ENCODE measurements at places on chromosomes 13 and 19.

DNA sequence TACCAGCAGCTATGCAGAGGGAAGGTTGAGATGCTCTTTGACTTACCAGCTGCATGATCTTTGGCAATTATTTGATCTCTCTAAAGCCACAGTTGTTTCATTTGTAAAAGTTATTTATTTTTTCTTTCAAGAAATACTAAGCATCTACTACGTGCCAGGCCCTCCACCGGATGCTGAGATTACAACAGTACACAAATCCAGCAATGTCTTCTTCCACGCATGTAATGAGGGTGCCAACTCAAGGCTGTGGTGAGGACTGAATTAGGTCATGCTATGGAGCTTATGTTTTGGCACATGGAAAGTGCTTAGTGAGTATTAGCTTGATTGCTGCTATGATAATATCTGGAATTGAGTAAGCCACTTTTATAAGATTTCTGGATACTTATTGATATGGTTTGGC lies 358.2 kb downstream of the IRS2 start:
- DNase-seq, result no peak

- DNase-seq, result peak; percentile 11
Measured at GRCh38 chr19:18972301-18972811, 31.3 kb upstream of the HOMER3 start.

- DNase-seq, result no peak
Measured at GRCh38 chr13:44649104-44649428, 72.9 kb upstream of the TSC22D1 start.

DNA sequence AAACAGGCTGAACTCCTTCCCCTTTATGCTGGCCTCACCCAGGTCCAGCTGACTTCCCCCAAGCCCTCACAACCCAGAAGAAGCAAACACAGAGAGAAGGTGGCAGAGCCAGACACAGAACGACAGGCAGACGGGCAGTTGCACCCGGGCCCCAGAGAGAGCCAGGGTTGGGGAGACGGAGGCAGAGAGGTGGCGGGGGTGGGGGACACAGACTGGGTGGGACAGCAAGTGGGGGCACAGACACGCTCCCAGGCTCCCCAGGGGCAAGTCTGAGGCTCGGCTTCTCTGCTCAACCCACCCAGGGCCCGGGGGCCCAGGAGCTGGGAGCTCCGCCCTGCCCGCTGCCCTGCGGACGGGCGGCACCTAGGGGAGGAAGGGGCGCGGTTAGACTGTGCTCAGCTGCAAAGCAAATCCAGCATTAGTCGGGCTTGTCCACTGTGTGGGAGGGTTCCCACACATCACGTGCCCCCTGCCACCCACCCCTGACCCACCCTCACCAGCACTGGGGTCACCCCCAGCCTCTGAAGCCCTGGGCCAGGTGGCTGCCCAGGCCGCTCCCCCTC lies 31.3 kb upstream of the ASF1B start:
- DNase-seq, result peak; percentile 44

- no peak for DNase-seq
Measured at GRCh38 chr19:14127929-14128509, 8.4 kb downstream of the ASF1B start.

DNA sequence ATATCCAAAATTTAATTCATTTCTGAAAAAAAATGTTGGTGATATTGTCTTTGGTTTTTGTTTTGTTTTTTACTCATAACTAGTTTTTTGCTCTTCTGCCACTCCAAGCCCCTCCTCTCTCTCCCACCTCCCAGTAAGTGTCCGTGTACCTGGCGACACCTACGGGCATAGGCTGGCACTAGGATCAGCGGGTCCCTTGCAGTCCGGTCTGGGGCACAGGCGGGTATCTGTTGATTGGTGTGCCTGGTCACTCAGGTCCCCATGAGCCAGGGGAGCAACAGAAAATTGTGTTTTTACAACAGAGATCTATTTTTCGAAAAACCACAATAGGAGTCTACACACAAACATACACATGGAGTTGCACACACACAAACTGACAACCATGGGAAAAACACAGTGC lies 104.8 kb downstream of the ZIC5 start:
- no peak for DNase-seq

GRCh38 chr19:10766671-10767201 lies 48.9 kb downstream of the DNM2 start:
- no peak for DNase-seq

DNA sequence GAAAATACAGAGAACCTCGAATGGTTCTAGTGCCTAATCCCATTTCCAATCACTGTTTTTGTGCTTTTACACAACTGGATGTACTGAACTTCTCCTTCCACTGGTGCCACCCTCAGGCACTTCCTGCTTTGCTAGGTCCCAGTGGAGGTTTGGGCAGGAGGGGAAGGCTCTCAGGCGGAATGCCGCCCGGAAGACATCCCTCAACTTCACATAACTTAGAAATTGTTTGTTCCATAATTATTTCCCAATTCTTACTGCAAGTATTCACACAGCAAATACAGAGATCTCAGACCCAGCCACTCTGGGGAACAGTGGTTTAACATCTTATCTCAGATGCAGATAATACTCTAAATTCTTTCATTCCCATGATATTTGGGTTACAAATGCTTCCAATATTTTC lies 195.7 kb upstream of the IPO5 start:
- no peak for DNase-seq

DNA sequence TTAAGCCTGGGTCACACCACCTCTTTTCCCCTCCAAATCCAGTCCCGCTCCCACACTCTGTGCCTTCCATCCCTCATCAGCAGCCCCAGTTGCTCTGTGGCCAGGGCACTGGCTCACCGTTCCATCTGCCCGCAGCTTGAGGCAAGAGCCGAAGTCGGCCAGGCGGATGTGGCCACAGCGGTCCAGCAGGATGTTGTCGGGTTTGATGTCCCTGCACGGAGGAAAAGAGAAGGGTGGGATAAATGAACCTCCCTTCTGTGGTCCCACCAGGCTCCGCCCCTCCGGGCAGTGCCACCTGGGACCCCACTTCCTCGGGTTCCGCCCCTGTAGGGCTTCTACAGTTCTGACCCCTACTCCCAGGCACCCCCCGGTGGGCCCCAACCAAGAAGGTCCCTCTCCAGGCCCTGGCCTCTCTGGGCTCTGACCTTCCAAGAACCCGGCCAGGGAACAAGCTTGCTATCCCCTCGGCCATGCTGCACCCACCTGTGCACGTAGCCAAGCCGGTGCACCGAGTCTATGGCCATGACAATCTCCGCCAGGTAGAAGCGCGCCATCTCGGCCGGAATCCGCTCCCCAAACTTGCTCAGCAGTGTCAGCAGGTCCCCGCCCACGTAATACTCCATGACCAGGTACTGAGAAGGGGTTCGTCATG lies 4.2 kb downstream of the DMPK start:
- no peak for DNase-seq

DNA sequence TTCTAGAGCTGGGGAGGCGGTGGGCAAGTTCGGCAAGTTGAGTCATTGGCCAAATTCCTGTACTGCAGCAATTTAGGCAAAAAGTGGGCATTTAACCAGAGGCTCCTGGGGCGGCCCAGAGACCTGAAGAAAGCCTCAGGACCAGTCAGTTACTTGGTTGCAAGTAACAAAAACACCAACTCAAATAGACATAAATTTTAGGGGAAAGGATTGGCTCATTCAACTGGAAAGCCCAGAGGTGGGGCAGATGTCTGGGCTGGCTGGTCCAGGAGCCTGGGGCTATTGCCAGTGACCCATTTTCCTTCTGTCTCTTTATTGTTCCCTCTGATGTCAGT lies 97.1 kb downstream of the SIPA1L3 start:
- DNase-seq, result no peak

GRCh38 chr13:114162533-114162922 lies 16.5 kb upstream of the CFAP97D2 start:
- DNase-seq, result no peak

DNA sequence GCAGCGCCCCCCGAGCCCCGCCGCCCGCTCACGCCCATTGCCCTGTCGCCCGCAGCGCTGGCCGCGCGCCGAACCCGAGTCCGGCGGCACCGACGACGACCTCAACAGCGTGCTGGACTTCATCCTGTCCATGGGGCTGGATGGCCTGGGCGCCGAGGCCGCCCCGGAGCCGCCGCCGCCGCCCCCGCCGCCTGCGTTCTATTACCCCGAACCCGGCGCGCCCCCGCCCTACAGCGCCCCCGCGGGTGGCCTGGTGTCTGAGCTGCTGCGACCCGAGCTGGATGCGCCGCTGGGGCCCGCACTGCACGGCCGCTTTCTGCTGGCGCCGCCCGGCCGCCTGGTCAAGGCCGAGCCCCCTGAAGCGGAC lies 518 bp downstream of the KLF2 start:
- no peak for DNase-seq

DNA sequence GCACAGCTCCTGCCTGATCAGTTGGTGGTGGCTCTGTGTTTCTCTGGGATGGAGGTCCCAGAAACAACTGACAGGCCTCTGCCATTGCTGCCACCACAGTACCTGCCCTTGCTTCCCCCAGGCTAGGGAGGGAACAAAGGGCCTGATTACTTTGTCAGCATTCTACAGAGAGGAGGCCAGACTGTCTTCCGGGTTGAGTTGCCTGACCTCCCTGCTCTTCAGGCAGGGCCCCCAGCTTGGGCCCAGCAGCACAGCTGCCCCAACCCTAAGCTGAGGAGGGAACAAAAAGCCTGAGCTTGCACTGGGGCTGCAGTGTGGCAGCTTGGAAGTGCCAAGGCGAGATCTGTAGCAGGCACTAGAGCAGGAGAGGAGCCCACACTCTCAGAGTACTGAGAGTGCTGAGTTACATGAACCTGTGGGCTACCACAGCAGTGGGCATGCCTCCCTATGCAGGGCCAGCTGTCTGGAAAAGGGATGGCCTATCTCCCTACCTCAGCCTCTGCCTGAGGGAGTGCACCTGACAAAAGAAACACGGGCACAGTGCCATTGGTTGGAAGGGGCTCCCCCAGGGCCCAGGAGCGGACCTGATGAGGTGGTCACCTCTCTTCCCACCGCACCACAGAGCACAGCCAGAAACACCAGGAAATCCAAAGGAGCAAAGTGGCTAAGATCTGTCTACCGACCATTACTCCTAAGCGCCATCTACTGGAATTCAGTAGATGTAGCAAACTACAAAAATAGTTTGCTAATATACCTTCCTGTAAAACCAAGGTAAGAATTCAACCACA lies 24.4 kb downstream of the SLC25A15 start:
- no peak for DNase-seq

DNA sequence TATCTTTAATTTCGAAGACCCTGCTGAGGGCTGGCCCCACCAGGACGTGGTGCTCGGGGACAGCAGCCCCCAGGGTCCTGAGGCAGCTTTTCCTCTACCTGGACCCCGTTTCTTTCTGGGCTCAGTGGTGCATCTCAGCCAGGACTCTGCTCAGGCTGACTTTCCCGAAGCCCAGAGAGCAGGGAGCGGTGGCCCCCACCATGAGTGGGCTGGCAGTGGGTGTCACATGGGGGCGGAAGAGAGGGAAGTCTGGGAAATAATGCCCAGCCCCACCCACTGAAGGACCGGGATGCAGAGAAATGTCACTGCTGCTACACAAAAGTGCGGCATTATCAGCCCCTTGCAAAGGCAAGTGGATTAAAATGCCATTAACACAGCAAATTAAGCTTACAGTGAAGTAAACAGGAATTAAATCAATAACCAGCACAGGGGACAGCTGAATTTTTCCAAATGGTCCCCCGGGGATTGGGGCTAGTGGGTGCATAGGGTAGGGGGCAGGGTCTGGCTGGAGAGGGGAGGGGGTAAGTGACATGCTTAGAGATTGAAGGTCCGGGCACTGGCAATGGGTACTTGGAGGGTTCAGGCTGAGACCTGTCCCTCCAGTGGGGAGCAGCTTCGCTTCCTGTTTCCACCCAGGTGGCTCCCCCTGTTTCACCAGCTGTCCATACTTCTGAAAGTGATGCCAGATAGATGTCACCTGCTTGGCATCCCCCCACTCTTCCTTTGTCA lies 177.3 kb downstream of the URI1 start:
- no peak for DNase-seq

GRCh38 chr13:32737679-32738078 lies 151.4 kb downstream of the PDS5B start:
- no peak for DNase-seq

GRCh38 chr19:46732172-46732938 lies 13.5 kb upstream of the FKRP start:
- DNase-seq, result no peak

- no peak for DNase-seq
Measured at GRCh38 chr19:2865334-2866100, 1.6 kb upstream of the ZNF556 start.

DNA sequence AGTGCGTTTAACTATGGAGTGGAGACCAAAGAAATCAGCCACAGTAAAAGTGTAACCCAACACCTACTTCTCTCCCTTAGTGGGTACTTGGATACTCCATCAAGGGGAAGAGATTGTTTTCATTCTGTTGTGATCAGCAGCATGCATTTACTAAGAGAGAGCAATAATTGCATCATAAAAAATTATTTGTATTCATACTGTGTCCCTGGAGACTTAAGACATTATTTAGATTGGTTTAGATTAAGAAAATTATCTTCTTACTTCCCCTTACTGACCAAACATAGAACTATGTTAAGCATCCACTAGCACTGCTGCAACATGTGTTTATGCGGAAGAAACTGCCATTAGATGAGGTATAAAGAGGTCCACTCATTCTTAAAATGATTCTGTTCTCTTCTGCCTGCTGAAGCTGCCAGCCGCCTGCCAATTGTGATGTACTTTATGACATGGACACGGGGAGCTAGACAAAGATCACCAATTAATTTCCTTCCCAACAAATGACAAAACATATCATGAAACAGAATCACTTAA lies 738.5 kb downstream of the DIAPH3 start:
- no peak for DNase-seq

- DNase-seq, result no peak
Measured at GRCh38 chr13:98267080-98267912, 90.2 kb upstream of the RNF113B start.

- no peak for DNase-seq
Measured at GRCh38 chr13:20394506-20394905, 131.2 kb downstream of the CRYL1 start.
